AG10803 (cell line): ENCODE measurements at places on chromosomes 16 and 17.

DNA sequence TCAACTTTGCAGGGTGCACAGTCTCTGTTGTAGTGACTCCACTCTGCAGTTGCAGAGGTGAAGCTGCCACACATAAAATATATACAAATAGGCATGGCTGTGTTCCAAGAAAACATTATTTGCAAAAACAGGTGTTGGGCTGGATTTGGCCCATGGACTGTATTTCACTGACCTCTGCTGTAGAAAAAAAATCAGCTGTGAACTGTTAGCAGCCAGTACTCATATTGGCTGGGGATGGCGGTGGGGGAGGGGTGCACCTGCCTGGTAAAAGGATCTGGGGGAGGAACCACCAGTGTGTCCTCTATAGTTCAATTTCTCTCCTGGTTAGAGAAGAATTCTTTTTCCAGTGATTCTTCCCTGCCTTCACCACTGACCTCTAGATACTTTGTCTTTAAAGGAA is 50.0 kb downstream of the SHISA9 start:
- DNase-seq: no peak

GRCh38 chr16:55169780-55170179 is 154.2 kb upstream of the IRX6 start:
- no peak for DNase-seq

DNA sequence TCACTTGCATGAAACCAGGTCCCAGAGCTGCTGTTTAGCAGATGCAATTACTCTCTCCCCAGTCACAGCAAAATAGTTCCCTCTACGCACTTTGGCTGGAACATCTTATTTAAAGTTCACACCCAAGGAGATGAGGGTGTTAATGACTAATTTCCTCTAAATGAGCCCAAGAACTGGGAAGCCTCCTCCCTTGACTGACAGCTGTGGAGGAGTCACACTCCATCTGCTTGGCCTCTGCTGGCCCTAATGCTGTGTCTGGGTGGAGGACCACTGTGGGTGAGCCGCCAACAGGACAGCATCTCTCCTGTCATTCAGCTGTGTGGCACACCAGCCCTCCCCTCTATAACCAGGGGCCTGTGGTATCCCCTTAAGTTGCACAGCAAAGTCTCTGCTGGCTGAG is 115.4 kb downstream of the SHISA6 start:
- DNase-seq: no peak

DNA sequence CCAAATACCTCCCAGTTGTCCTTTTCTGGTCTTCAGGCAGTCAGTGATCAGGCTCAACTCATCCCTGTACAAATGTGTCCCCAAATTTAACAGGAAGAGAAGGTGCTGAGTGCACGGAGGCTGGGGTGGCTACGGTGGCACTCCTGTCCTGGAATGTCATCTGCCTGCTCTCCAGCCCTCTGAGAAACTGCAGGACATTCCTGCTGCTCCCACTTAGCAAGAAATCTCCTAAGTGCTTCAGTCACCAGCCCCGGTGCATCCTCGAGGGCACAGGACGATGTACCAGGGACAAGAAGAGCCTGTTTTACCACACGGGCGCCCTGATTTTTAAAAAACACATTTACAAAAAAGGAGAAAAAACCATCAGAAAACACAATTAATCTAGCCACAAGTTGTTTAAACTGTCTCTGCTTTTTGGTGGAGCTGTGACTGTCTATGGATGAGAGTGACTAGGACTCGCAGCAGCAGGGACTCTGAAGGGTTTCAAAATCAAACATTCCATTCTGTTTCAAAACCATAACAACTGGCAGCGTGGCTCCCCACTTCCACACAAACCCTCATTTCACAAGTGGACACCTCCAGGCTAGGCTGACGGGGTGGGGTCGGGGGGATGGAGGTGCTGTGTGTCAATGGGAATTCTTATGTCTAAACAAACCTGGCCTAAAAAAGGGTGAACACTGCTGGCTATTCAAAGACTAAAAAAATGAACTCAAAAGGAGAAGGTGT is 65.3 kb upstream of the CNEP1R1 start:
- peak; percentile 23 for DNase-seq

DNA sequence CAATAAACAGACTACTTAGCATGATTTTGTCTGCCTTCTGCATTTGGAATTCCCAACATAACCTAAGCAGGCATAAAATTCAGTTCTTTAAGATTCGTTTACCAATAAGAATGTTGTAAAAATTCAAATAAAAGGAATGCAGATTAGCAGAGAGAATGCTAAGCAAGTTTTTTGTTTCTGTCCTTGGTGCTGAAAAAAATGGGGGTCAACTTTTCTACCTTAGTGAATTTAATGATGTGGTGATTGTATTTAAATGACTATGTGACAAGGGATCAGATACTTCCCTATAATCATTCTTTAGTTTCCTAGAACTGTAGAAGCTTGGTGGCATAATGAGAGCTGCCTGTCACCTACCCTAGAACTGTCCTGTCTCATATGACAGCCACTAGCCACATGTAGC is 159.5 kb downstream of the RBFOX1 start:
- no peak for DNase-seq

GRCh38 chr17:37520174-37520573 is 30.5 kb downstream of the DUSP14 start:
- no peak for DNase-seq

DNA sequence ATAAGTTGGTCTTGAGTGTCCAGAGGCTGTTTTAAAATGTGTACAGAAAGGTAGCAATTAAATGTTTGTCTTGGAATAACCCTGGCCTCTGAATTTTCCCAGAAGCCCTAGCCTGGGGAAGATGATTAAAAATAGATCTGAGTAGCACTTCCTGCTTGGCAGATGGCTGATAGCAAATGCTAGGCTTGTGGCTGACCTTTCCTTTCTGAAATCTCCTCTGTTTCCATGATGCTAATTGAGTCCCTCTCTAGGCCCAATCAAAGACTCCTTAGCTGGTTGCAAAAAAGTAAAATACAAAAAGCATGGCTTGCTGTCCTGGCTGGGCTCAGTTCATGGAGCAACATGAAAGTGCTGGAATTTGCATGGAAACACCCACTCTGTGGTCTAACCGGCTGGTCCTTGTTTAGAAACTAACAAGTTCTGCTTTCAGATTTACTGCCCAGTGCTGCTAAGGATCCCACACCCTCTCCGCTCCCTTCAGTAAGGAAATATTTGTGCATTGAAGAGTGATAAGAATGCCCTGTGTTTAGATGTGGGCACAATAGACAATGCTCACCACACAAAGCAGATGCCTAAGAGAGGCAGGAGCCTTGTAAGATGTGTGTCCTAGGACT is 40.8 kb downstream of the YPEL2 start:
- DNase-seq: peak; percentile 95

DNA sequence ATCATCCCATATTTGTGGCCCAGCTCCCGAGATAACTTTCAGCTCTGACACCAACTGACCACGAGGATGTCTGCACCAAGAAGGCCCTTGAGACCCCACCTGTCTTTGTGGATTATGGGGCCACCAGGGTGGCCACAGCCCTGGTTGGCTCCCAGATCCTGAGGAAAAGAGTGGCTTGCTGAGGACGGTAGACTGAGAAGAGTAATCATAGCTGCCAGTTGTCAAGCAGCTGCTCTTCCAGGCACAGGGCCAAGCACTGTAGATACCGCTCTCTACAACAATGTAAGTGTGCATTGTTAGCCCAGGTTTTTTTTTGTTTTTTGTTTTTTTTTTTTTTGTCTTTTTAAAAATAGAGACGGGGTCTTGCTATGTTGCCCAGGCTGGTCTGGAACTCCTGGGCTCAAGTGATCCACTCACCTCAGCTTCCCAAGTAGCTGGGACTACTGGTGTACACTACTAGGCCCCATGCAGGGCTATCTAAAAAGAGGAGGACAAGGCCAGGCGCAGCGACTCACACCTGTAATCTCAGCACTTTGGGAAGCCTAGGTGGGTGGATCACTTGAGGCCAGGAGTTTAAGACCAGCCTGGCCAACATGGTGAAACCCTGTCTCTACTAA is 9.6 kb downstream of the ZNF205 start:
- no peak for DNase-seq

- DNase-seq: no peak
Measured at GRCh38 chr16:74143171-74143570, 153.4 kb upstream of the PSMD7 start.

DNA sequence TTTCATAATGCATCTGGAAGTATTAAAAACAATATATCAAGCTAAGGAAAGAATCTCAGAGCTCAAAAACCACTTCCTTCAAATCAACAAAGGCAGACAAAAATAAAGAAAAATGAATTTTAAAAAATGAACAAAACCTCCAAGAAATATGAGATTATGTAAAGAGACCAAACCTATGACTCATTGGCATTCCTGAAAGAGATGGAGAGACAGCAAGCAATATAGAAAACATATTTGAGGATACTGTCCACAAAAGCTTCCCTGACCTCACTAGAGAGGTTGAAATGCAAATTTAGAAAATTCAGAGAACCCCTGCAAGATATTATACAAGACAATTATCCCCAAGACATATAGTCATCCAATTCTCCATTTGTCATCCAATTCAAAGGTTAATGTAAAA is 311.3 kb upstream of the SOX9 start:
- DNase-seq: no peak

- no peak for DNase-seq
Measured at GRCh38 chr17:15943971-15944758, 765 bp upstream of the ADORA2B start.

DNA sequence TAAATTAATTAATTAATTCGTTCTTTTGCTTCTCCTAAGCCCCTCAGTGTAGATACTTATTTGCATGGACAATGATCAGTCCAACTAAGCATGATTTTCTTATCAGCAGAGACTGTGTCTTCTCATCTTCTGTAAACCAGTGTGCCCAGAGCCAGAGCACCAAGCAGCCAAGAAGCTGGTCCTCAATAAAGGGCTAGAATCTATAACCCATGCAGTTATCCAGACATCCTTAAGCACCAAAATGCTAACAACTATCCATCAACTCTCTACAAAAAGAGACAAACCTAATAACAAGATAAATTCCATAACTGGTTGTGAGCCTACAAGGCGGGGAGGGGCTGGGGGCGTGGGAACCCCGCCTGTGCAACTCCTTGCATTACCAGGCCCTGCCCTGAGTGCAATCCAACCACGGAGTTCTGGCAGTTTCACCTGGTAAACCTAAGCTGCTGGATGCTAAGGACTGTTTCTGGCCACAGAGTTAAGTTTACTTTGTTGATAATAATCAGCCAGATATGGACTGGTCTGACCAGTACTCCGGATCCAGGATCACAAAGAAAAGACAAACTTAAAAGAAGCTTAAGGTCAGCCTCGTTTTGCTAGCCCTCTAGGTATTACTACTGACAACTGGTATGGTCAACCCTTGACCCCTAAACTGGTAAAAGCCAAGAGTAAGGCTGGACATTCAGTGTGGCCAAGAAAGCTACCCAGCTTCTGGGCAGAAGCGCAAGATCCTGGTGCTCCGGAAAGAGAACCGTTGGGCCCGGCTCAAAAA is 51.5 kb downstream of the ZFHX3 start:
- DNase-seq: no peak

DNA sequence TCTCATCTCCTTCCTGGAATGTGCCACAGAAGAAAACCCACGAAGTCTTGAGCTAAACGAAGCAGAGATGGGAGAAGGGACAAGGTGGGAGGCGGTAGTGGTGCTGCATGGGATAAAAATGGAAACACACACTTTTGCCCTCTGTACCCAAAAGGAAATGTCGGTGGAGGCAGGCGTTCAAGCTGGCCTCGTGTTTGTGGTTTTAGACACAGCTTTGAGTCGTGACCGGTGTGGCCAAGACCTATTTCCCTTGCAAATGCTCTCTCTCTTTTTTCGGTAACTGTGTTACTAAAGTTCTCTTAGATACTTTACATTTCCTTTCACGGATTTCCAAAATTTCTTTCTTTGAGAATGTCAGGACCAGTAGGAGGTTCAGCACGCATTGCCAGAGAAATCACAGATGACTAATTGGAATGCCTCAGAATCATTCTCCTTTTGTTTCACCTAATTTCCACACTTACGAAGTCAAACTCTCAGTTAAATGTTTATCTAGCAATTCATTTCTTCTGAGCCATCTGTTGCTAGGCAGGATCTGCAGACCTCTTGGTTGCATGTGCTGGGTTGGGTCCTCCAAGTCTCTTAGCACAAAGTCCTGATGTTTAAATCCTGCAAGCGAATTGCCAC is 412.3 kb downstream of the MAF start:
- DNase-seq: no peak

- DNase-seq: peak; percentile 84
Measured at GRCh38 chr17:81119223-81120148, 45.8 kb upstream of the PVALEF start.

DNA sequence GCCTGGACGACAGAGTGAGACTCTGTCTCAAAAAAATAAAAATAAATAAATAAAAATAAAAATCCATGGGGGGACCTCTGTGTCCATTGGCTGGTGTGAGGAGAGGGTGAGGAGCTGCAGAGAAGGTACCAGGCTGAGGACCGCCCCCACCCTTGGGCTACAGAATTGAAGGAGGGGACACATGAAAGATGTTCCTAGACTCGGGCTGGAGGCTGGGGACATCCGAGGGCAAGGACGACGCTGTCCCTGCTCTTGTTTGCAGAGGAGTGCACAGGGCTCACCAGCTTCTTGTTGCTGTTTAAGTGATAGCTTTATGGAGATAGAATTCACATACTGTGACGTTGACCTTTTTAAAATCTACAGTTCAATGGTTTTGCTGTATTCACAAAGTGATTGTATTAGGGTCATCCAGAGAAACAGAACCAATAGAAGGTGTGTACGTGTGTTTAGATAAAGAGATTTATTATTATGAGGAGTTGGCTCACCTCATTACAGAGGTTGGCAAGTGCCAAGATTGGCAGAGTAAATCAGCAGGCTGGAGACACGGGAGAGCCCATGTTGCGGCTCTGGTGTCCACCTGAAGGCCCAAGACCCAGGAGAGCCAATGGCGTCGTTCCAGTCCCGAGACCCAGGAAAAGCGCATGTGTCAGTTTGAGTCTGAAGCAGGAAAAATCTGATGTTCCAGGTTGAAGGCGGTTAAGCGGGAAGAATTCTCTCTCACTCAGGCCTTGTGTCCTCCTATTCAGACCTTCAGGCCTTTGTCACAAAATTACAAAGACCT is 320.7 kb downstream of the SEC14L1 start:
- DNase-seq: no peak

GRCh38 chr17:8105957-8106398 is 12.3 kb downstream of the ALOXE3 start:
- DNase-seq: peak; percentile 27

DNA sequence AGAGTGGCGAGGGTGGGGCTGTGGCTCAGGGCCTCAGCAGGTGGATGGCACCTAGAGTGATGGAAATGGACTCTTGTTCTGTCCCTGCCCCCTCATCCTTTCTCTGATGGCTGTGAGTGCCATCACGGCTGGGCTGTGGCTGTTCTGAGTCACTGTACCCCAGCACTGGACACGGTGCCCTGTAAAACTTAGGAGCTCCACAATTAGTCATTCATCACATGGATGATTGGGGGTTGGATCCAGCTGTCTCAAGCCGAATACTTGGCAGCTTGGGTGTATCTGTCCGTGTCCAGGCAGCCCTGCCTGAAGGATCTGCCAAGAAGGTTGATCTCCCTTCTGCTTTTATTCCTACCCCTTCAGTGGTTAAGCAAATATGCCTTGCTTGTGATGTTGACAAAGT is 295.5 kb upstream of the EEF2KMT start:
- no peak for DNase-seq

DNA sequence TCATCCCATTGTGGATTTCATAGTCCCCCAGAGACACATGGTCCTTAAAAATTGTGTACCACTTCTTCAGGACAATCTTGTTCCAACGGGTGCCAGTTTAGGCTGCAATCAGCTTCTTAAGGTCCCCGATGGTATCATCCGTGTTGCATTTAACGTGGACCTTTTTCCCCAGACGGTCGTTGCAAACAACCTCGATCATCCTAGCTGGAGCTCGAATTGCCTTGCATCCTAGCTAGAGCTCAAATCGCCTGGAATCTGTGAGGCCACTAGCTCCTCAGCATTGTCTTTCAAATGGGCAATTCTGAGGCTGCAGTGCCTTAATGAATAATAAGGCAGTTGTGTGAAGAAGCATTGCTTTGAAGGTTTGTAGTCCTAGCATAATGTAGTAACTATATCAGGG is 37.7 kb upstream of the RHBDL3 start:
- DNase-seq: no peak
